ENCODE measurements at places on chromosomes 2 and 18.

DNA sequence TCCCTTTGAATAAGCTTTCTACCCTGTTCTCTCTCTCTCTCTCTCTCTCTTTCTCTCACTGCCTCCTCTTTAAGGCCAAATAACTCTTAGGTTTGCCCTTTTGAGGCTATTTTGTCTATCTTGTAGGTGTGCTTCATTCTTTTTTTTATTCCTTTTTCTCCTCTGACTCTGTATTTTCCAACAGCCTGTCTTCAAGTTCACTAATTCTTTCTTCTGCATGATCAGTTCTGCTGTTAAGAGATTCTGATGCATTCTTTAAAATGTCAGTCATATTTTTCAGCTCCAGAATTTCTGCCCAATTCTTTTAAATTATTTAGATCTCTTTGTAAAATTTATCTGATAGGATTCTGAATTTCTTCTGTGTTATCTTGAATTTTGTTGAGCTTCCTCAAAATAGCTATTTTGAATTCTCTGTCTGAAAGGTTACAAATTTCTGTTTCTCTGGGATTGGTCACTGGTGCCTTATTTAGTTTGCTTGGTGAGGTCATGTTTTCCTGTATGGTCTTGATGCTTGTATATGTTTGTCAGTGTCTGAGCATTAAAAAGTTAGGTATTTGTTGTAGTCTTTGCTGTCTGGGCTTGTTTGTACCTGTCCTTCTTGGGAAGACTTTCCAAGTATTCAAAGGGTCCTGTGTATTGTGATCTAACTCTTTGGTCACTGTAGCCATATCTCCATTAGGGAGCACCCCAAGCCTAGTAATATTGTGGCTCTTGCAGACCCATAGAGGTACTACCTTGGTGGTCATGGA lies 35.4 kb upstream of the DYNC1I2 start:
- no peak for DNase-seq

- DNase-seq: no peak
These were observed 208.6 kb downstream of the MYO1B start for GRCh38 chr2:191453761-191454160.

DNA sequence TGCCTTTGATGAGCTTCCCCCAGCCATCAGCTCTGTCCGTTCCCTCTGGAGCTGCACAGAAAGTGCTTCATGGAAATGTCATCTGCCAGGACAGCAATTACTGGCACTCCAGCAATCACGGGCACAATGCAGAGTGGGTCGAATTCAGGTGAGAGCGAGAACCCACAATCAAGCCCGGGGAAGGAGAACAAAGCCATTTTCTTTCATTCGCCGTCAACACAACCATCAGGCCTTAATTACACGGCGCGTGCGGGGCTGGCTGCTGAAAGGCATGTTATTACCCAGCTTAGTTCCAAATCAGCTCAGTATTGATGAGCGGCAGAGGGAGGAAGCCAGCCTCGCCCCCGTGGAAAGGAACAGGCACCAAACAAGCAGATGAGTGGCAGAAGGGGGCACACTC lies 143.9 kb downstream of the MYT1L start:
- DNase-seq: no peak

DNA sequence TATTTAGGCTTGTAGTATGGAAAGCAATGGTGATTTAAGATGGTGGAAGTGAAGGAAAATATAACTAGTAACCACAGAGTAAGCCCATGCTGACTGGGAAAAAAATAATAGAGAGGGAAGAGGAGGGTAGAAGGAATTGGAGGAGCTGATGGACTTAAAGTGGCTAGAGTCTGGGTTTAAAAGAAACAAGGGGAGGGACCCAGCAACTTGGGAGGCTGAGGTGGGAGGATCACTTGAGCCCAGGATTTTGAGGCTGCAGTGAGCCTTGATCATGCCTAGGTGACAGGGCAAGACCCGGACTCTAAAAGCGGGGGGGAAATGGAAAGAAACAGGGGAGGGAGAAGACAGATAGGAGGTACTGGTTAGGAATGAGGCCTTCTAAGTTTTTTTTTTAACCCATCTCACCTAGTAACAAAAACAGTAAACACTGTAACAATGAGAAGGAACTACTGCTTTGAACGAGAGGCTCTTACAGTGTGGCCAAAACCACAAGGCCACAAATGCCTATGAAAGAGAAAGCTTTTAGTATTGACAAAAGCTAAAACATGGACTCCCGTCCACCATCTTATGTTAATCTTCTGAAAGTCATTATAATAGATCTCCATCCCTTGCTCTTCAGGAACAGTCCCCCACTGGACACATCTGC lies 26.6 kb downstream of the METTL8 start:
- no peak for DNase-seq

DNA sequence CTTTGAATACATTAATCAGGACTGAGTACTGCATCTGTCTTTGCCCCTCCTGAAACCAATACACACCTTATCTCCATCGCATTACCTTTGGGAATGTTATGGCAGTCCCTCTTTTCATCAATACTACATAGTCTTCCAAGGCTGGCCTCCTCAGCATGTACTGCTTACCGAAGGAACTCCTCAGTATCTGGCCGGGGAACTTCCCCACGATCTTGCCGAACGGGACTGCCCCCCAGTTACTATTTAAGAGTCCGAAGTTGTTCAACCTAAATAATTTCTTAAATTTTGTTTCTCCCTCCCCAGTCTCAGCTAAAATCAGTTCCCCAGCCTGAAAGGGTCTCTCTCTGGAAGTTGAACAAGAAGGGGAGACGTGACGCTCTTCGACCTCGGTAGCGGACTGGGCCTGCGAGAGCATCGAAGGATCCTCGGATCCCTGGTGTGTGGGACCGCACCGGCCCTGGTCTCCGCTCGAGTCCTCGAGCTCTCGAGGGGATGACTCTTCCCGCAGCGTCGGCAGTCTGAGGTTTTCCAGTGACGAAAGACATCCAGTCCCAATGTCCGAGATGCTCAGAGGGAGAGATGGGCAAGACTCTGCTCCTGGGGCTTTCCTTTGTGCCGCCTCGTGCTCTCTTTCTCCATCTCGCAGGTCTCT lies 489 bp downstream of the TRMT61B start:
- peak; percentile 32 for DNase-seq

Data from activated CD4-positive, alpha-beta memory T cell treated with anti-CD3 and anti-CD28 coated beads for 36 hours (primary cell).